Cortex of kidney (tissue), 1 donor: ENCODE measurements at places on chromosomes 13 and 19.

- DNase-seq = no peak
Measured at GRCh38 chr19:34675250-34675649, 1.7 kb downstream of the SCGB2B2 start.

- no peak for DNase-seq
Measured at GRCh38 chr13:41456768-41457588, at the start of gene RGCC. Gene RGCC, plus strand, starts transcription at chr13:41457550. Its CDS starts 158 bp downstream, at chr13:41457708.

- no peak for DNase-seq
Measured at GRCh38 chr13:57634839-57635165, 3.3 kb downstream of the PCDH17 start.

- DNase-seq = no peak
Measured at GRCh38 chr13:88395804-88396203, 724.6 kb downstream of the SLITRK5 start.

DNA sequence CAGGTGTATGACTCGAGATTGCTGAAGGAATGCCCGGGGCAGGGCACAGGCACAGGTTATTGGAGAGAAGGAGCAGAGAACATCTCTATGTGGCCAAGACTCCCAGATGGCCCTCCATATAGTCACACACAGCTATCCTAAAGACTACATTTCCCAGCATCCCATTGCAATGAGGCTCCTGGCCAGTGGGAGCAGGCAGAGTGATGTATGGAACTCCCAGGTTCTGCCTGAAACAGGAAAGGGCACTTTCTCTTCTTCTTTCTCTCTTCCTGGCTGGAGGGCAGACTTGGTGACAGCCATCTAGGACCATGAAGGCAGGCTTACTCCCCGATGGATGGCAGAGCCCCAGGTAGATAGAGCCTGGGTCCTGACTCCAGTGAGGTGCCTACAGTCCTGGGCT, 13.5 kb downstream of the PPP1R13L start:
- no peak for DNase-seq

DNA sequence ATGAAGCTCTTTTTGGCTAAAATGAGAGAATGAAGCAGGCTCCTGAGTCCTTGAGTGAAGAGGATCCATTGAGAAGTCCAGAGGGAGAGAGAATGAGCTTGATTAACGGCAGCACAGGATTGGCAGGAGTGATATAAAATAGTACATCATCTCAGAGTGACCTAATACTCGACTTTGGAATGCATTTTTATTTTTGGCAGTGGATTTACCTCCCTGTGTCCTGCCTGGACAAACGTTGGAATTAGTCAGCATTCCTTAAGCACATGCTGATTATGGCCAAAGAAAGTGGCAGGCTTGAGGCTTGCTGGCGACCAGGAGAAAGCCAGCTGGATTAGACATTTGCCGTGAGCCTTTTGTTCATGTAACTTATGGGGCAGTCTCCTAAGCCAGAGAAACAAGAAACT, 22.9 kb downstream of the LRCH1 start:
- DNase-seq = no peak

DNA sequence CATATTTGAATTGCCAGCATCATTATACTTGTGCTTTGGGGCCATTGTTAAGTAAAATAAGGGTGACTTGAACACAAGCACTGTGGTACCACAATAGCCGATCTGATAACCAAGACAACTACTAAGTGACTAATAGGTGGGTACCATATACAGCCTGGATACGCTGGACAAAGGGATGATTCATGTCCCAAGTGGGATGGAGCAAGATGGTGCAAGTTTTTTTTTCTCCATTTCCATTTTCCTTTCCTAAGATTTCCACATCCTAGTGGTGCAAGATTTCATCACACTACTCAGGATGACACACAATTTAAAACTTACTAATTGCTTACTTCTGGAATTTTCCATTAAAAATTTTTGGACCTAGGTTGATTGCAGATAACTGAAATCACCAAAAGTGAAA, 15.1 kb downstream of the BRCA2 start:
- DNase-seq = no peak

DNA sequence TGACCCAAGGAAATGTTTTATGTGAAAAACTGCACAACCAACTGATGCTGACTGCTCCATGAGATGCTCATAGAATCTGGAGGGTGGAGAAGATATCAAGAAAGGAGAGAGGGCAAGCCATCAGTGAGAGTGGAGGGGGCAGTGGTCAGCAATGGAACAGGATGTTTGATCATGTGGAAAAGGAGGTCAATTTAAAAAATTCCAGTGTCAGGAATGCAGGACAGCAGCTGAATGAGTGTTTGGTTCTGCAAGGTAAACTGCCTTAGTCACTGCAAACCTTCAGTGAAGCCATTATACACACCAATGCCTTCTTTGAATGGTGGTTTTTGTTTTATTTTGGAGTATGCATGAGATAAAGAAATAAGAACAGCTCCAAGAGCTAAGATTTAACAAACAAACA, 121.5 kb downstream of the FGF14 start:
- DNase-seq = no peak

- no peak for DNase-seq
Measured at GRCh38 chr13:20799726-20800416, 26.1 kb upstream of the EEF1AKMT1 start.
